ENCODE measurements at places on chromosomes 2 and 18.
A peak's percentile ranks its signal among the peaks of the same experiment; 100 is the strongest.

- DNase-seq = peak; percentile 11
These were observed 785 bp downstream of the ZNF892 start for GRCh38 chr2:95208106-95208505.

DNA sequence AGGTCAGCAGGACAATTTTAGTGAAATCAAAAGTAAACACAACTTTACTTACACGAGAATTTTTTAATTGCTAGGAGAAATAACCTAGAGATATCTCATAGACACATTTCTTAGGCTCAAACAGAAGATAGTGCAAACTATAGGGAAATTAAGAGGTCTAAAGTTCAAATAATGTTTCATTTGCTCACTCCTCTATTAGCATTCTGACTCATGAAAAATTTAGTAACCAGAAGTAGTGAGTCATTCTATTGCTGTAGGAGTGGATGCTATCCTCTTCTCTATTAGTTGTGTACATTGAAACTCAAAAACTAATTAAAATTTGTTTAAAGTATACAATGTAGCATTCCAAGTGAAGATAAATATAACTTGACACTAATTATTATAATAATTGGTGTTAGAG is 908.3 kb upstream of the TMEFF2 start:
- DNase-seq = peak; percentile 53

GRCh38 chr18:74137920-74138538 is 9.6 kb downstream of the FBXO15 start:
- no peak for DNase-seq

DNA sequence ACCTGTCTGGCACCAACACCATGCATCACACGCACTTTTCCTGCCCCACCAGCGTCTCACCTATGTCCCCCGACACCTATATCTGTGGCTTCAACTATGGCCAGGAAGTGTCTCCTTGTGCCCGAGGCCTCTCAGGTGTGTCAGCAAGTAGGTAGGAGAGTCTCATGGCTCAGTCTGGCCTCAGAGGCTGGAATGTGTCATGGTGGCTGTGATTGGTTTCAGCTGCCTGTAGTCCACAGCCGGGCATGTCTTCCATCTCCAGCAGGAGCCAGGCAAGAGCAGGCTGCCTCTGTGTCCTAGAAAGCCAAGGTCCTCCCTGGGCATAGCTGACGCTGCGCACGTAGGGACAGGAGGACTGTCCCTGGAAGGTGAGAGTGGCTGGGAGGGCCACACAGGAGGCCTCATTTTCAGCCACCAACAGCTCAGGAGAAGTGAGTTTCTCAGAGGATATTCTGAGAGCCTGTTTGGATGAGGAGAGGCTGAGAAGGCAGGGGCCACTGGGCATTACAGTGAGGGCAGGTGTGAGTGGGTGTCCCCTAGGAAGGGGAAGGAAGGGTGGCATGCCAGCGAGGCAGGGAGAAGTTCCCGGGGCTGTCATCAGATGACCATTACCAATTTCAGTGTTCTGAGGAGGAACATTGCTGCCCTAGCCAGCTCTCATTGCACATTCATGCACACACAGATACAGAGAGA is 47.2 kb downstream of the SDC1 start:
- DNase-seq = no peak

DNA sequence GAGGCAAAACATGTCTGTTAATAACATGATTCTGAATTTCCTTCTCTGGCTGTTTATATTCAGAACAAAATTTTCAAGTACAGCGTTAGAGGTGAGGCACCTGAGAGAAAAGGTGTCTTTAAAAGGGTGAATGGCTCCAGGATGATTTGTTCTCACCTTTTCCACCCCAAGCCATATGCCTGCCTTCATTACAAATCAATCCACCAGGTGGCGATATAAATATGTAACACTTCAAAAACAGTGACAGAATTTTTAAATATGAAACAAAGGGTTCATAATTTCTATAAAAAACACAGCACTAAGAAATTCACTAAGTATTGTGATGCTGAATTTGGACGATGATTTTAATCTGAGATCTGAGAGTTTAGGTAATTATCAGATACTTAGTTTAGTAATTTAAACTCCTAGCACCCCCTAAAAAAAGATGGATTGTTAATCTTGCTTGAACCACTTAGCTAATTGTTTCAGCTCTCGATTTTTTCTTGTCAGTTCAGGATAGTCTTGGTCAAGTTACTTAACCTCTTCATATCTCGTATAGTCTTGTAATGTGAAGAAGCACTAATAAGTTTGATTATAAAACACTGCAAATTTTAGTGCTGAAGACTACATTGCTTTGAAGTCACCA is 528.8 kb downstream of the CPS1 start:
- DNase-seq = peak; percentile 61

GRCh38 chr2:113136828-113137775 is 9.7 kb downstream of the IL1RN start:
- DNase-seq = peak; percentile 52

GRCh38 chr2:104816143-104816542 is 37.8 kb upstream of the POU3F3 start:
- DNase-seq = no peak

GRCh38 chr2:119734047-119734446 is 25.7 kb upstream of the PTPN4 start:
- DNase-seq = no peak
